Ovary (tissue), 10 donors: ENCODE measurements at places on chromosomes 1 and 21. TPM values are rescaled to one million over a fixed set of nuclear protein-coding genes. Genes with fewer than 3 reads are reported as not detected.

Gene TGFBR3
- 228 TPM for total RNA-seq

- DNase-seq = no peak
Observed at GRCh38 chr1:169236880-169237279, 130.4 kb downstream of the ATP1B1 start.

DNA sequence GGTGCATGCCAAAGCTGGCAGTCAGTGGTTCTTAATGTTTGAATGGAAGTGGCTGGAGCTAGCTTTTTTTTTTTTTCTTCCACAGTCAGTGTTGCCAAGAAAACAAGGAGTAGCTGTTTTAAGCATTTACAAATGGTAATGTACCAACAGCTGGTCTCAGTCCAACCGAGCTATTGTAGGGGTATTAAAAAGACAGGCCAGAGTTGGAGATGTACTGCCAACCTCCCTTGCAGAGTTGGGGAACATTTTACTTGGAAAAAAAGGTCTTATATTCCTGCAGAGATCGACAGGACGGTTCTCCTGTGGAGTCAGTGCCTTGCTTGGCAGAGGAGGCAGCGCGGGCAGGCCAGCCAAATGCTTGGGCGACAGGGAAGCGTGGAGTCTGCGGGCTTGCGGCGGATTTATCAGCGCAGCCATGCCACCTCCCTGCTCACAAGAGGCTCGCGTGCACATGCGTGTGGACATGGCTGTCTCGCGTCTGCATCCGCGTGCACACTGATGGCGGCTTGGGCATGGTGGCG, 338.1 kb downstream of the RPS6KC1 start:
- no peak for DNase-seq

GRCh38 chr1:89605692-89606091, 27.2 kb upstream of the LRRC8C start:
- no peak for DNase-seq

DNA sequence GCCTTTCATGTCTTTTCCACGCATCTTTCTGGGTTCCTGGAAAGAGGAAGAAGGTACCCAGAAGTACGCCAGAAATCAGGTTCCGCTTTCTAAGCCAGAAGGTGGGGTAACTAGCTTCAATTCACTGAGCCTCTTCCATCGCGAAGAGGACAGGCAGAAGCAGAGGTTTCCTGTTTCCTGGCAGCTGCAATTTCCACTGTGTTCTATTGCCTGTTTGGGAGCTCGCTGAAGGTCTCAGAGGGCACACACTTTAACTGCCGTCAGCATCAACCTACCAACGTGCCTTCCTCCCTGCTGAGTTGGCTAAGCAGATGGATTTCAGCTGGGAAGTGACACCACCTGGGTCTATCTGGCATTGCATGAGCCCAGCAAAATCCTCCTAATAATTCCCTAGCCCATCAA, 10.0 kb downstream of the NCF2 start:
- no peak for DNase-seq

DNA sequence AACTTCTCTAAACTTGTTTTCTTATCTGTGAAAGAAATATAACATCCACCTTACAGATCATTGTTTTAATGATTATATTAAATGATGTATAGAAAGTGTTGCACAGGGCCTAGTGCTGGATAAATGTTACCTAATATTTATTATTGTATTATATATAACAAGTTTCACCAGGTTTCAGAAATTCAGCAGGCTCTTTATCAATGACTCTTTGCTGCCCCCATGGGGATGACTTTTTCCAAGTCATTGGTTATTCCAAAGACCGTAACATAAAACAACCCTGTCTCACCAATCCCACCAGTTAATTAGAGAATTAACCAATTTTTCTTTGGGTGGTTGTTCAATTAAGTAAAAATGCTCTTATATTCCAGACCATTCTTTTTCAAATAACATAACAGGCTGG, 7.3 kb upstream of the DEDD start:
- no peak for DNase-seq
